Forelimb muscle (tissue), 1 donor: ENCODE measurements at places on chromosomes 5 and 9. TPM values are rescaled to one million over a fixed set of nuclear protein-coding genes. Genes with fewer than 3 reads are reported as not detected.

GRCh38 chr5:60230456-60230855, 336.9 kb upstream of the PDE4D start:
- DNase-seq: no peak

DNA sequence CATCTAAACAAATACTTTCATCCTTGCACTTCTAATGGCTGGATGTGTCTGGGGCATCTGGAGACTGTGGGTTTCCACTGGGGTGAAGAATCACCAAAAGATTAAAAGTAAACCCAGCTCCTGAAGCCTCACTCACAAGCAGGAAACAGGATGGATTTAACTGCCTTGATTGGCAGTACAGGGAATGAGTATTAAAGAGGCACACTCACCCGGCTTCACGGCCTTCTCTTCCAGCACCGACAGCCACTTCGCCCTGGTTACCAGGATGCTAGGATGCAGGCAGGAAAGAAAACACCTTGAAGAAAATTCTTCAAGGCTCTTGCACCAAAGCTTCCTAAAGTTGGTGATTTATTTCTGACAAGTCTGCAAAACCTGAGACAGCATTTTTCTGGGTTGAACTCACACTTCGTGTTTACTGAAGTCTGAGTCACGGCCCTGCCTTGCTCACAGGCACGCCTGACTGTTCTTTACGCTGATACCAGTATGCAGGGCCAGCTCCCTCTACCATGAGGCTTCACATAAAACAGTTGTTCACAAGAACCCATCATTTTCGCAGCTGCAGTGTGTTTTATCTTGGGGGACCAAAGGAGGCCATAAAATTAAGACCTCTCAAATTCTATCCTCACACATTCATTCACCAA, 56.5 kb upstream of the ZNF354A start:
- no peak for DNase-seq

- DNase-seq: no peak
Measured at GRCh38 chr5:24232929-24233498, 411.8 kb downstream of the CDH10 start.

DNA sequence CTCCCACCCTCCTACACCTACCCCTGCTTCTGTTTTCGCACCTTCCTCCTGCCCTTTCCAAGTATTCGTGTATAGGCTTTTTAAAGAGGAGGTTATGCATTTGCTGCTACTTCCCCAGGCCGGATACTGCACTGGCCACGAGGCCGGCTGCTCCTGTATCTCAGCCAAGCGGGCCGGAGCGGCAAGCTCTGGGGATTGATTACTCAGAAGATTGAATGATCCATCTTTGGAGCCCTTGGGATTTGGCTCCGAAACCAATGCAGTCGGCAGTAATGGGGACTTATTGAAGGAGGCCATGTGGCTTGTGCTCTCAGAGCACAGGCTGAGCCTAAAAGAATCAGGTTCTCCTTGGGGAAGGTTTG, 405.3 kb downstream of the TLE4 start:
- no peak for DNase-seq

The GRIN1 gene
- polyA plus RNA-seq: not detected

The OR13C4 gene
- not detected for polyA plus RNA-seq

The ZFP62 gene
- 26.8 TPM for polyA plus RNA-seq

The CCDC152 gene
- 3.6 TPM for polyA plus RNA-seq

DNA sequence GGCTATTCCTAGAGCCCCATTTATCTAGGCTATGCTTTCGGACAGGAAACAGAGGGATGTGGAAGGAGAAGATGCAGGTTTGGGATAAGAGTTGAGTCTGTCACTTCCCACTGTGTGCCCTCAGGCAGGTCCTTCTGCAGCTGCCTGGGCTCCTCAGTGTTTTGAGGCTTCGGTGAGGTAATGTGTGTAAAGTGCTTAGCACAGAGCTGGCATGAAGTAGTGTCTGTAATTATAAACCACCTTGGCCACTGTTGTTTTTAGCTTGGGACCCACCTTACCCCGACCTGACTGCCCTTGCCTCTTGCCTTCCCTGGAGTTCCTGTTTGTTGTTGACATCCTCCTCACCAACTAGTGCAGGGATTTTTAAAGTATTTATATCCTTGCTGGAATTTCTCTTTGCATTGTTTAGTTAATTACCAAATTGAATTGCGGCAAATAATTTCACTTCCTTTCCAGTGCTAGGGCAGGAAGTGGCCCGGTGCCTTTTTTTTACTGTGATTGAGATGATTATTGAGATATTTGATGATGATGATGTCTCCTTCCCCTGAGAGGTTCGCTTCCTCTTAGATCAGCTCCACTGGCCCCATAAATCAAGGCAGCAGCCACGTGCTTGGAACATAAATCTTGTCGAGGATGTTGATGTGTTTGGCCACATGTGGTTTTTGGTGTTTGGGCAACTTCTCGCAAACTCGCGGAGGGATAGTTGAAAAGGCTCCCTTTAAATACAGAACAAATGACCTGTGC, 38.3 kb upstream of the DAB2IP start:
- no peak for DNase-seq

DNA sequence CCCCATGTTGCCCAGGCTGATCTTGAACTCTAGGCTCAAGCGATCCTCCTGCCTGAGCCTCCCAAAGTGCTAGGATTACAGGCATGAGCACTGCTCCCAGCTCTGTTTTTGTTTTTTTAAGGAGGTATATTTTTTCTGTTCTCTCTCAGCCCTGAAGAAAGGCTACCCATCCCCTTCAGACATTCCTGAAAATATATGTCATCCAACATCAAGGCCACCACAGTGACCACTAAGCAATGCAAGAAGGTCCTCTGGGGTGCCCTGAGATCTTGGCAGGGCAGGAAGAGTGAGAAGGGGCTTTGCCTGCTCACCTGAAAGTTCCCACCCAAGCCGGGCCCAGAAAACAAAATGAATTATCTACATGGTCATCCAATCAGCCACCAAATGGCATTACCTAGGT, 47.8 kb upstream of the IL17B start:
- no peak for DNase-seq

DNA sequence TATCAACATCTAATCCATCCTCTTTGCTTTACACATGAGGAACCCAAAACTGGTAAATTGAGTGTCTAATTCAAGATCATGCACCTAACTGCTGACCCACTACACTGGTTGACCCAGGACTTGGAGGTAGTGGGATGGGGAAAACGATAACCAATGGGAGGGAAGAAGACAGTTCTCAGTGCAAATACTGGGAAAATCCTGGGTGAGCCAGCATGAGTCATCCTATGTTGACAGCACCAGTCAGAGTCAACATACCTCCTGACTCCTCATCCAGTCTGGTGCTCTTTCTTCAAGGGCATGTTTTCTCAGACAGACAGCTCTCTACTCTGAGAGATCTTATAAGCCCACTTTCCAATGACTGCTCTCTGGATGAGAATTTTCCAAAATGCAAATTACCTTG, 232.8 kb upstream of the PTGER4 start:
- no peak for DNase-seq

The RBM27 gene
- polyA plus RNA-seq: 15.9 TPM

The FAM78A gene
- polyA plus RNA-seq: 36.4 TPM

GRCh38 chr5:113215401-113216060, 219.3 kb downstream of the TSSK1B start:
- no peak for DNase-seq

The CYLC2 gene
- polyA plus RNA-seq: not detected

GRCh38 chr9:120284821-120285220, 295.1 kb downstream of the CDK5RAP2 start:
- no peak for DNase-seq

DNA sequence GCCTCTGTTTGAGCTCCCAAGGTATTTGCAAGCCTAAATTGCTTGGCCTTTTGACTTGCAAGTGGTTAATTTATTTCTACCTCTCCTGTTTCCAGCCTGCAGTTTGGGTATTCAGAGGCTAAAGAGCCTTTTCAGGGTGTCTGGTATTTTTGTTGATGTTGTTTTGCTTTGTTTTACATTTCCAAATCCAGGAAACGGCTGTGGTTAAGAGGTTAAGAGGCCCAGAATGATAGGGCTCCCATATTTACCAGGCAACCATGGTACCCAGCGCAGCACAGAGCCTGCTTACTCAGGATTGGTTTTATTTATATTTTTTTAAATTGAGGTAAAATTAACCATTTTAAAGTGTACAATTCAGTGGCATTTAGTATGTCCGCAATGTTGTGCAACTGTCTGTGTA, 92.1 kb downstream of the PDZD2 start:
- DNase-seq: no peak

GRCh38 chr5:181281984-181282316, 21.0 kb upstream of the TRIM52 start:
- DNase-seq: no peak

DNA sequence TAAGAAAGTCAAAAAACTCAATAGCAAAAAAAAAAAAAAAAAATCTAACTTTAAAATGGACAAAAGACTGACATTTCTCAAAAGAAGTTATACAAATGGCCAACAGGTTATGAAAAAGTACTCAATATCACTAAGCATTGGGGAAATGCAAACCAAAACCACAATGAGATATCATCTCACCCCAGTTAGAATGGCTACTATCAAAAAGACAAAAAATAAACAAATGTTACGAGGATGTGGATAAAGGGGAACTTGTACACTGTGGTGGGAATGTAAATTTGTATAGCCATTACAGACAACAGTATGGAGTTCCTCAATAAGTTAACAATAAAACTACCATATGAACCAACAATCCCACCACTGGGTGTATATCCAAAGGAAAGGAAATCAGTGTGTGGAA, 37.2 kb downstream of the ENC1 start:
- no peak for DNase-seq

GRCh38 chr9:107049803-107050184, 186.8 kb downstream of the ZNF462 start:
- no peak for DNase-seq

The SPATA31E1 gene
- polyA plus RNA-seq: not detected

DNA sequence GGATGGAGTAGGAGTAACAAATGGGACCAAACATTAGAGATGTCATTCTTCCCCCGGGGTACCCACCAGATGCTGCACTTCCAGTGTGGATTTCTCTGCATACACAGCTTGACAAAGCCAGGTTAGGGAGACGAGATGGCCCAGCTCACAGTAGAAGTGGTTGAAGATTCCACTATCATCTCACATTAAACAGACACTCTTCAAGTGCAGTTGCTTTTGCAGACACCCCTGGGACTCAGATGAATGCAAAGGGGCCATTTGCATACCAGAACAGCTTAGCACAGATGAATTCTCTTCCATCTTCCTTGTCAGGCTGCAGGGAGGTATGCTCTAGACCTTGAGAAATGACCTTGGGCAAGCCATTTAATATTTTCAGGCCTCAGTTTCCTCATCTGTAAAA, 12.6 kb upstream of the C5orf58 start:
- DNase-seq: no peak

The F2R gene
- 16.6 TPM for polyA plus RNA-seq

The FCHO2 gene
- polyA plus RNA-seq: 15.9 TPM

GRCh38 chr9:37382161-37382981, 40.1 kb upstream of the GRHPR start:
- DNase-seq: no peak
